Articular chondrocyte of knee joint (primary cell): ENCODE measurements at places on chromosomes 7 and 10. TPM values are rescaled to one million over a fixed set of nuclear protein-coding genes. Genes with fewer than 3 reads are reported as not detected.

The ZP3 gene
- total RNA-seq, result 1.0 and 1.4 TPM in 2 replicates

The SH2B2 gene
- total RNA-seq, result 1.3 and 2.5 TPM in 2 replicates

The TUBAL3 gene
- total RNA-seq, result not detected in 2 replicates

The PRSS37 gene
- total RNA-seq, result not detected in 2 replicates

The SCRN1 gene
- total RNA-seq, result 75.0 and 87.4 TPM in 2 replicates

The TMEM140 gene
- total RNA-seq, result 12.0 and 18.5 TPM in 2 replicates

The HOXA2 gene
- 0.76 and 1.6 TPM in 2 replicates for total RNA-seq

The WAPL gene
- 46.5 and 51.3 TPM in 2 replicates for total RNA-seq

The FZD8 gene
- total RNA-seq, result 23.4 and 31.1 TPM in 2 replicates

The OR2A14 gene
- not detected in 2 replicates for total RNA-seq

The SHTN1 gene
- 6.4 and 6.9 TPM in 2 replicates for total RNA-seq

The SMARCD3 gene
- total RNA-seq, result 39.7 and 43.1 TPM in 2 replicates

The ADO gene
- 21.0 and 24.2 TPM in 2 replicates for total RNA-seq

The GIMAP1 gene
- total RNA-seq, result 0.13 TPM in 1 of 2 replicates, not detected in the other

The BAMBI gene
- 24.8 and 45.1 TPM in 2 replicates for total RNA-seq

The LRRD1 gene
- total RNA-seq, result 0.43 and 0.65 TPM in 2 replicates

The NUTM2E gene
- 0.13 TPM in 1 of 2 replicates, not detected in the other for total RNA-seq

The FBXL13 gene
- total RNA-seq, result 1.6 and 1.8 TPM in 2 replicates

The NEUROD6 gene
- not detected in 2 replicates for total RNA-seq

The CEP55 gene
- total RNA-seq, result 18.4 and 28.1 TPM in 2 replicates

The ELAPOR2 gene
- 4.7 and 10.5 TPM in 2 replicates for total RNA-seq

The ZDHHC16 gene
- 45.9 and 46.9 TPM in 2 replicates for total RNA-seq

The LRRTM3 gene
- total RNA-seq, result not detected in 2 replicates

The CHST12 gene
- 8.6 and 9.7 TPM in 2 replicates for total RNA-seq

The CAV1 gene
- total RNA-seq, result 259 and 374 TPM in 2 replicates

The SH2D4B gene
- not detected in 2 replicates for total RNA-seq

The NUDT13 gene
- 1.8 and 2.2 TPM in 2 replicates for total RNA-seq

The AKR1C4 gene
- not detected in 2 replicates for total RNA-seq

The SYT15 gene
- 0.26 and 0.32 TPM in 2 replicates for total RNA-seq

The CTAGE4 gene
- 1.0 and 2.7 TPM in 2 replicates for total RNA-seq

The OR2A42 gene
- 0.22 and 0.26 TPM in 2 replicates for total RNA-seq

The RALA gene
- total RNA-seq, result 22.3 and 24.4 TPM in 2 replicates

The TLX1 gene
- not detected in 2 replicates for total RNA-seq

The UNCX gene
- total RNA-seq, result not detected in 2 replicates

The CFAP70 gene
- 1.8 and 3.6 TPM in 2 replicates for total RNA-seq

The CYP17A1 gene
- total RNA-seq, result not detected in 2 replicates

The NRP1 gene
- 139 and 153 TPM in 2 replicates for total RNA-seq

The PPP1R9A gene
- total RNA-seq, result under 0.01 and 0.11 TPM in 2 replicates

The DYNC1I1 gene
- total RNA-seq, result 3.5 and 4.4 TPM in 2 replicates

The C10orf143 gene
- 2.5 and 2.7 TPM in 2 replicates for total RNA-seq

The LDB1 gene
- 35.4 and 40.4 TPM in 2 replicates for total RNA-seq

The ITGA8 gene
- under 0.01 TPM in 1 of 2 replicates, not detected in the other for total RNA-seq

The PGAM1 gene
- total RNA-seq, result 524 and 551 TPM in 2 replicates

The HOXA1 gene
- 0.54 and 0.65 TPM in 2 replicates for total RNA-seq

The AZGP1 gene
- total RNA-seq, result not detected in 2 replicates

The EPO gene
- not detected in 2 replicates for total RNA-seq

The ZNF32 gene
- total RNA-seq, result 29.5 and 32.9 TPM in 2 replicates

The NACAD gene
- total RNA-seq, result 1.9 and 2.5 TPM in 2 replicates

The ZNF775 gene
- total RNA-seq, result 2.9 and 3.4 TPM in 2 replicates

The GNAI1 gene
- total RNA-seq, result 7.1 and 7.4 TPM in 2 replicates

The C10orf62 gene
- total RNA-seq, result 0.32 and 0.52 TPM in 2 replicates

The CHRM2 gene
- not detected in 2 replicates for total RNA-seq

The ANKRD7 gene
- total RNA-seq, result 1.7 and 2.8 TPM in 2 replicates

The DDX56 gene
- 39.1 and 41.4 TPM in 2 replicates for total RNA-seq
